ENCODE measurements at places on chromosomes 12 and 14.

DNA sequence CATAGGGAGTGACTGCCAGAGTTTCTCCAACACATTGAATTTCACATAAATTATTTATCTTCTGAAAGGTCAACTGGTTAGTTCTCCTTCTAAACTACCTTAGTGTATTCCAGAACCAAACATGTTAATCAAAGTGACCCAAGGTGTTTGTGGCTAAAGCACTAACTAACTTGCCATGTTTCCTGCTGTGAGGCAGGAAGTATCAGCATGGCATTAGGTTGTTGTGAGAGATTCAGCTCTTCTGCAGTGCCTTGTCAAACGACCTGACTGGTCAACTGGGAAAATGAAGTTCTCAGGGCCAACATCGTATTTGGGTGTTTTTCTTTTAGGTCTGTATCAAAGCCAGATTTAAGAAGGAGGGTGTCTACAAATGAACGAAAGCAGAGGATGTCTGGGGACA is 448.1 kb downstream of the APAF1 start:
- no peak for DNase-seq

GRCh38 chr12:39912211-39912980 is 193.5 kb downstream of the SLC2A13 start:
- no peak for DNase-seq

DNA sequence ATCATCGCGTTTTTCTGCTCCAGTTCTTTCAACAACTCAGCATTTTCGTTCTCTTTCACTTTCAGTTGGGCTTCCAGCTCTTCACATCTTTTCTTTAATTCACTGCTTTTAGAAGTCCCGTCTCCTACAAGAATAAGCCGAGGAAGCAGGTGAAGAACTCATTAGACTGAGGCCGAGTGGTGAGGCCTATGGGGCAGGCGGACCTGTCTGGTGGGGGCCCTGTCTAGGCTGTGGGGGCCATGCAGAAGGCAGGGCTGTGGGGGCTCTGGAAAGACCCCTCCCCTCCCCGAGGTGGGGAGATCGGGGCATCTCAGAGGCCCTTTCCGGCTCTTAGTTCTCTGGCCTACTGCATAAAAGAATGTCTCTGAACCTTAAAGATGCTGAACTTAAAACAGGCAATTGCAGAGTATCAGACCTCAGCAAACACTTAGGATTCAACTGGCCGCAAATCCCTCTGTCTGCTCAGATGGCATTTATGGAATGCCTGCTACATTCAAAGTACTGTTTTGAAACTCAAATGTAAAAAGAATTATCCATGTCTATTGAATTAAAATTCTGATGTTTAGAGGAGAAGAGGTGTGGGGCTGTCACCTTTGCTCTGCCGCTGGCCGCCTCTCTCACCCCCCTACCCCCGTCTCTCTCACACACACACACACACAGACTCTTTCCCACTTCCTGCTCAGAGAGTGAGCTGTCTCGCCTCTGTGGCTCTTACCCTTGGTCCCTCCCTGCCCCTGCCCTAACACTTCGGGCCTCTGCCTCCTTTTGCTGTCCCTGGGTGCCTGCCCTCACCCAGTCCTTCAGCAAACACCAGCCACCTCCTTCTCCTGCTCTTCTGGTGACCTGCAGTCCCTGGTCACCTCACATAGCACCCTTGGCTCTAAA is 34.7 kb downstream of the CCDC92 start:
- DNase-seq: peak; percentile 25

- no peak for DNase-seq
Measured at GRCh38 chr12:44286336-44286735, 450.5 kb downstream of the TMEM117 start.

Data from stimulated activated CD8-positive, alpha-beta memory T cell treated with anti-CD3 and anti-CD28 coated beads, Interleukin-7, amount 100 ng/mL, for 4 hours (primary cell).